ENCODE measurements at places on chromosomes 1 and 21. TPM values are rescaled to one million over a fixed set of nuclear protein-coding genes. Genes with fewer than 3 reads are reported as not detected.

Gene RNU1-1
- polyA plus RNA-seq: not detected

Gene TNFRSF8
- 0.22 TPM for polyA plus RNA-seq

Gene FOXD2
- 0.01 TPM for polyA plus RNA-seq

Gene MTHFR
- polyA plus RNA-seq: 7.7 TPM

Gene DIO1
- polyA plus RNA-seq: not detected

DNA sequence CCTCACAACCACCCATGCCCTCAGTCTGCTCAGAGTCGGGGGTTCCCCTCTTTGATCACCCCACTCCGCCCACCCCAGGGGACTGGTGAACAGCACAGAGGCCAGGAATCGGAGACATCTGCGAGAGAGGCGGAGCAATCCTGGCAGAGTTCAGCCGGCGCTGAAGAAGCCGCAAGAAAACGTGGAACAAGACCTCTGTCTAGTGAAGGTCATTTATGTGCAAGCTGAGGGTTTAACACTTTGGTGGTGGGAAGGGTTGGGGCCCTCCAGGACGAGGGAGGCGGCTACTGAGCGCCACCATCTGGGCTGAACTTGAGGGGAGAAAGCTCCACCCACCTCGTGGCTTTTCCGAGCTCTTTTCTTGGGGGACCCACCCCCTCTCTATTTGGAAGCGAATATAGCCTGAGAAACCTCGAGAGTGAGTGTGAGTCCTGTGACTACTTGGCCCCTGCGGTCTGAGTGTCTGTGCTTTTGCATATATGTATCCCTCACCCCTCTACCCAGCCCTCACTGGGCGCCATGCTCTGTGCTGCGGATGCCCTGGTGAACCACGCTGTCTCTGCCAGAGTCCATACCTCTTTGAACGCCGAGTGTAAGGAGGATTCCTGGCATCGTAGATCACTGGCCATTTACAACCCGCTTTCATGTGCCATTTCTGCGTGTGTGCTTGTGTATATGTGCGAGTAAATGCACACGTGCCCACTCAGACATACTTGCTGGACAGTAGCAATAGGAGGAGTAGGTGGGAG lies 1.2 kb upstream of the EPHA10 start:
- DNase-seq: no peak

GRCh38 chr21:22743085-22743484 lies 1744.9 kb downstream of the NCAM2 start:
- DNase-seq: no peak

GRCh38 chr1:208825300-208825699 lies 581.1 kb upstream of the PLXNA2 start:
- DNase-seq: no peak

DNA sequence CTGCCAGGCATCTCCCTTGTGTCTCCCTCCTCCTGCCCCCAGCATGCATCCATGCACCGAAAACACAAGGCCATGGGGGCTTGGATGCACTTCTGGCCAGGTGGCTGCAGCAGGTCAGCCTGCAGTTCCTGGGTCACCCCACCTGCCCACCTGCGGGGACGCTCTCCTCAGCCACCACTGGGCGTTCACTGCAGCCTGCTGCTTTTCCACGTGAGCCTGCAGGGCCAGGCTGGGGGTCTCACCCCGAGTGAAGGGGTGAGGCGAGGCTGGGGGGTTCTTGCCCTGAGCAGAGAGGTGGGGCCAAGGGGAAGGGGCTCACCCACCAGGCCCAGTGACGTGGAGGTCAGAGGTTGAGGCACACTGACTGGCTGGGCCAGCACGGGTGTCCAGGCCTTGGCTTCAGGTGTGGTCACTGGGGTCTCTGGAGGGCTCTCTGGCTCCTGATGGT lies 64.6 kb downstream of the WNT9A start:
- DNase-seq: no peak

DNA sequence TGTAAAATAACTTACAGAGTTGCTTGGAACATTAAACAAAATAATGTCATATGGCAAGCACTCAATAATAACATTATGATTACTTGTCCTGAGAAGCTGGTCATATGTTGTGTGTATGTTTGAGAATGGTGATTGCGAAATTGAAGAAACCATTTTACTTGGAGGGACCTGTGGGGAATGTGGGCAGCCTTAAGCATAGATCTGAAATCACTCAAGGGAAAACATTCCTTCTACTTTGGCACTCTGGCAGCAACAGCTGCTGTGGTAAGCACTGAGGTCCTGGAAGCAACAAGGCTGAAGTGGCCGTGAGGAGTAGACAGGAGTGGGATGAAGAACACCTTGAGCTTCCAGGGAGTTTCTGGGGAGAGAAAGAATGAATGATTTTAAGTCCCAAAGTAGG lies 165.4 kb upstream of the ADAMTS5 start:
- peak; percentile 51 for DNase-seq

DNA sequence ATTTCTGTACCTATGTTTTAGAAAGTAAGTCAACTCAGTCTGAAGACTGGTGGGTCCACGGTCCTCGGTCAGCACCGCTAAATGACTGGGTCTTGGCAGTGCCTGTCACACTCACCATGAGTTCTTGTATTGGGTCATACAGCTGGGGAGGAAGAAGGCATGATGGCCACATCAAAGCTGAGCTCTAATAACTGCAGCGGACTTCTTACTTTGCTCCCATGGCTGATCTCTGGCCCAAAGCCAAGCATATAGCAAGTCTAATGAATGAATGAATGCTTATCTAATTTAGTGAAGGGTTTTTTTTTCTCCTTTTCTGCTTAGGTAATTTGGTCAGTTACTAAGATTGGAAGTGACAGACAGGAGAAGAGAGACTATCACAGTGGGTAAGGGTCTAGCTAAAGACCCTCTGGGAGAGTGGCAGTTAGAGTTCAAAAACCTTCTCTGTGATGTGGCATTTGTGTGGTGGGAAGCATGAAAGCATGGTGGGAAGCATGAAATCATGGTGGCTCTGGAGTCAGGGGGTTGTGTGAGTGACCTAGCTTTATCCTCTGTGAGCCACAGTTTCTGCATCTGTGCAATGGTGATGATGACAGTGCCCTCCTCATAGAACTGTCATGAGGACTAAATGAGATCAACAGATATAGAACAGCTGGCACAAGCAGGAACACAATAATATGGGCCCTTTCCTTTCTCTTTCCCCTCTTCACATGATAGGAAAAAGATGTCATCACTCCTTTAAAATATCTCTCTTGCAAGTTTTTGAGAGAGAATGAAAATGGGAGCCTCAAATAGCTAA lies 78.9 kb upstream of the JAK1 start:
- DNase-seq: no peak

DNA sequence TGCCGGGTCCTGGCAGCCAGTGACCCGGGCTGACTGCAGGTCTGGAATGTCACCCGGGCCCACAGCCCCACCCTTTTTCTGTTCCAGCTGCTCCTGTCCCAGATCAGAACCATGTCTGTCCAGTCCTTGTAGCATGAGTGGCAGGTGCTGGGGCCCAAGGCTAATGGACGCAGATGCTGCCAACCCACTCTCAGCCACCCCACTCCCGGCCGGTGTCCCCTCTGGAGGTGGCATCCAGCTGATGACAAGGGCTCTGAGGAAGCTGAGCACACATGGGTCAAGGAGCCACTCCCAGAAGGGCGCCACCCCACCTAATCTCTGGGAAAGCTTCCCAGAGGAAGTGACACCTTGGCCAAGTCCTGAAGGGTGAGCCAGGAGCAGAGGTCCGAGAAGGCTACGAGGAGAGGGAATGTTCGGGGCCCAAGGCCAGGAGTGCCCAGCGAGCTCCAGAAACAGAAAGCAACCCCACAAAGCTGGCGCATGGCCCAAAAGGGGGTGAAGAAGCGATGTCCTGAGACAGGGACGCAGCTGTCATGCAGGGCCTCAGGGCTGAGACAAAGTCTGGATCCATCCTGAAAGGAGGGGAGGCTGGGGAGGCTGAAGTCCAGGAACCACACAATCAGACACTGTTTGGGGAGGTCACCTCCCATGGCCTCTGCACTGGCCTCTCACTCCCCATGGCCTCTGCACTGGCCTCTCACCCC lies 39.5 kb downstream of the ACOT7 start:
- DNase-seq: no peak

DNA sequence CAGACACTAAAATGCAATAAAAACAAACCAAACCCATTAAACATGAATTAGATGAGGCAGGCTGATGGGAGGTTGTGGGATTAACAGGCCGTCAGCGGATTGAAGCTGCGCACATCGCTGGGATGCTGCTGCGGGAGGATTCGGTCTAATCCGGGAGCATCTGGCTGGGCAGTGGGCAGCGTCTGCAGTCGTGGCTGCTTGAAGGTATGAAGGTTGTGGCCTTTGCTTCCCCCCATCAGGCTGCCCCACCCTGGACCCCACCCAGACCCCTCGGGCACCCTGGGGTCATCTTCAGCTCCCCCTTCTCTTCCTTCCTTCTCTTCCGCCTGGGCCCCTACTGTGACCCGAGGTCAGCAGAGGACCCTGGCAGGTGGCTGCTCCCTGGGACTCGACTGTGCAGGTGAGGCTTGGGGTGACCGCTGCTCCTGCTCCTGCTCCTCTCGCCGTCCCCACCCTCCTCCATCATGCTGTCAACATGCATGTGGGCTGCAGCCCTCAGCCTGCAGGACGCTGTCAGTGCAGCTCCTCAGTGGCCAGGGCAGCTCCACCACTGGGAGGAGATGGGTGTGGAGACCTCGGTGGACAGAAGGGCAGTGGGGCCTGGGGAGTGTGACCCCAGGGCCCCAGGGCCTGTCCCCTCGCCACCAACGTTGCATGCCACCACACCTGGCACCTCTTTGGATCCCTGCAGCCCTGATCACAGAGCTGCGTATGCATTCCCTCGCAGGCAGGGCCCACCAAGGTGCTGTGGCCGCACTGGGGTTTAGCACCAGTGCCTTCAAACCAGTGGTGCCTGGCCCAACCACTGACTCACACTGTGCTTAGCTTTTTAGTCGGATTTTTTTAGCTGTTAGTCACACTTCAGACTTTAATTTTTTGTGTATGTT lies 112.2 kb upstream of the COL6A1 start:
- DNase-seq: no peak

- no peak for DNase-seq
Measured at GRCh38 chr1:205043866-205044265, 854 bp downstream of the CNTN2 start.

DNA sequence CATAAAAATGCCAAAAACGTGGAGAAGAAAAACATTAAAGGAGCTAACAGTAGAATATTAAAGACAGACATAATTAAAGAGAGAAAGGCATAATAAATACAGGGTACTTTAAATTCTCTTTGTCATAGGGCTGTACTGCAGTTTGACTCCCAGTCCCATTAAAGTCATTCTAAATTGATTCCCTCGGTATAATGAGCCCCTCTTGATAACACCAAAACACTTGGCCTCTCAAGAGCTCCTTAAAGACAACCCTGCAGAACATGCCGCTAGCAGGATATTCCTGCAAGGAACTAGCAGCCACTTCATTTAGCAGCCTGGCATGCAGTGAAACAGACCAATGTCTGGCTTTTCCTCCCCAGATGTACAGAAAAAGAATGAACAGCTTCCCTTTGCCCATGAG lies 273.8 kb upstream of the ESRRG start:
- DNase-seq: no peak

- DNase-seq: no peak
Measured at GRCh38 chr1:102252731-102253505, 256.2 kb upstream of the OLFM3 start.

DNA sequence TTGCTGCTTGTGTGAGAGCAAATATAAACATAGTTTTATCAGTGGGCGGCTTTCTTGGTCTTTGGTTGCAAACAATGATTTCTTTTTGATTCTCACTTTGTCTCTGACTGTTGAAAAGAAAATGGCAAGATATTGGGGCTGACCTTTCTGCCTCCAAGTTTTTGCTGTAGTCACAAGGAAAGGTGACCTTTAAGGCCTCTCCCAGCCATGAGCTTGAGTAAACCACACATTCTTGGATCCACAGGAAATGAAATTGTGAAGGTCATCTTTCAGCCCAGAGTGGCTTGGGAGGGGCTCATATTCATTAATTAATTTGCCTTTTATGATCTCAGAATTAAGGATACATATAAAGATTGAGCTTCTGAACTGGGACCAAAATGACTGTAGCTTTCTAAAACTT lies 241.6 kb downstream of the BACH1 start:
- no peak for DNase-seq

DNA sequence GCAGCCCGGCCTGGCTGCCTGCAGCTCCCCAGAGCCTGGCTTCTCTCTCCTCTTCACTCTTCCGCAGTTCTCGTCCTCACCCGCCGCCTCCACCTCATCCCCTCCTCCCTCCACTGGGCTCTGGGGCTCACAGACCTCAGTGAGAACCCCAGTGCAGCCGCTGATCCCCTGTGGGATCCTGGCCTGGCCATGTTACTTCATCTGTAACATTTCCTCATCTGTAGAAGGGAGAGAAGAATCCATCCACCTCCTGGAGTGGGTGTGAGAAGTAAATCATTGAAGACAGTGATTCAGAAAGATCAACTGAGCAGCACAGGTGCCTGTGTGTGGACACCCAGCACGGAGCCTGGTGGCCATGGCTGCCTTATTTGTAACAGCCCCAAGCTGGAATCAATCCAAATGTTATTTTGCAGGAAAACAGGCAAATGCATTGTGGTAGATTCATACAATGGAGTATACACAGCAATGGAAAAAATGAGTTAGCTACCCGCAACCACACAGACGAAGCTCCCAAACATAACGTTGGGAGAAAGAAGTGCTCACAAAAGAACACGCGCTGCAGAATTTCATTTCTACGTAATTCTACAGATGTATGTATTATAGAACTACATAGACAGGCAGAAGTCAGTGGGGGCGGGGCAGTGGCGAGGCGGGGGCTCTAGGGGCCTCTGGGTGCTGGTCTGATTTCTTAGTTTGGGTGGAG lies 8.7 kb downstream of the LAPTM5 start:
- DNase-seq: no peak

- peak; percentile 13 for DNase-seq
Measured at GRCh38 chr1:157580179-157580827, 17.6 kb downstream of the FCRL4 start.

Data from AG04450 (cell line).